CD4-positive, alpha-beta T cell treated with Interferon alpha-2 for 1 hour (primary cell): ENCODE measurements at places on chromosomes 16 and 17.

DNA sequence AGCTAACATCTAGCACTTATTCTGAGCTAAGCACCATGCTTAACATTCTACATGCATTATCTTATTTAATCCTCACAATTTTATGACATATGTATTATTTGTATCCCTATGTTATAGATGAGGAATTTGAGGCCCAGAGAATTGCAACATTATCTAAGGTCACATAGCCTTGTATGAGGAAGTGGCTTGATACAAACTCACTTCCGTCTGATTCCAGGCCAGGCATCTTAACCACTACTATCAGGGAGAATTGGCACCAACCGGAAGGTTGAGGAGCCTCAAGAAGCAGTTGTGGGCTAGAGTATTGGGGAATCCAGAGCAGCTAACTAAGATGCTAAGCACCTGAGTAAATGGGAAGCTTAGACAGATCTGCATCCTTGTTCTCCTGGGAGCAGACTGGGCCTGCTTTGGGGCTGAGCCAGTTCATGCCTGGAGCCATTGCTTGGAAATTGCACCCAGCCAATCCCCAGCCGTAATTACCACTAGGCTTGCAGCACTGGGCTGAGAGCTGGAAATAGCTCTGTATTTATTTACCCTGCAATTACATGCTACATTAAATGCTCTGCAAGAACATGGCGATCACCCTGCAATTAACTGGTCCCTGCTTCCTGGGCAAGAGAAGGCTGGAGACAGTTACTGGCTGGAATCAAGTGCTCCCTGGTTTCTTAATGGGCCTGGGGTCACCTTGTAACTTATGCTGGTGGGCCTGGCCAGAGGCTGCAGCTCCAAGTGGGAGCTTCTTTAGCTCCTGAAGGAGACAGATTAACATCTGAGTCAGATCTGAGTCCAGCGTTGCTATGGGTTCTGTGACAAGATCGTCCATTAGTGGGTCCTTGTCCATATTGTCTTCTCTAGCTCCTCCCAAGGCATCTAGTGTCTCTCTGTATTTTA, 273.1 kb upstream of the CCL2 start:
- no peak for DNase-seq

GRCh38 chr17:61775364-61775763, 88.0 kb downstream of the BRIP1 start:
- no peak for DNase-seq

DNA sequence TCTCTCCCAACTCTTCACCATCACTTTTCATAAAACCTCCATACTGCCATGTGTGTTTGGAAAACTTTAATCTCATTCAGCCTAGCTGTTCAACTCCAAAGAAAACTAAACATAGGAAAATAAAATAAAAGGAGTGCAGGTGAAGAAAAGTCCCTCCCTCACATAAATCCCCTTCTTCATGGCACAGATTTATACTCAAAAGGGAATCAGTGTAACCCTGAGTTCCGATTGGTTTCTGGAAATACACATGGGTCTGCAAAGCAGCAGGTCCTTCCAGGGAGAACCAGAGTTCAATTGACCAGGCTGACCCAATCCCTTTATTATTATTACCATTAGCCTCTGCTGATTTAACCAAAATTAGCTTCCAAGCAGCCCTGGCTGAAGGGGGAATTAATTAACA, 8.9 kb upstream of the HOXB2 start:
- no peak for DNase-seq

DNA sequence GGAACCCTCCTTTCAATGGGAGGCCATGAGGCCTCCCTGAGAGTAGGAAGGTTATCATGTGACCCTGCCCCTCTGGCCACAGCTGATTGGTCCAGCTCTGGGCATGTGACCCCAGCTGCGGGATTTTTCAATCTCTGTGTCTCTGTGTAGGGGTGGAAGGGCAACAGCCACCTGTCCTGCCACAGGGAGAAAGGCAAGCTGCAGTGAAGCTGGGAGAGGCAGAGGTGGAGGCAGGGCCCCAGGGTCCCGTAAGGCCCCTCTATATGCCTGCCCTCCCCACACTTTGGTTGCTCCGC, 10.9 kb downstream of the DNAAF8 start:
- no peak for DNase-seq

GRCh38 chr17:30543456-30543855, 66.2 kb downstream of the GOSR1 start:
- no peak for DNase-seq

DNA sequence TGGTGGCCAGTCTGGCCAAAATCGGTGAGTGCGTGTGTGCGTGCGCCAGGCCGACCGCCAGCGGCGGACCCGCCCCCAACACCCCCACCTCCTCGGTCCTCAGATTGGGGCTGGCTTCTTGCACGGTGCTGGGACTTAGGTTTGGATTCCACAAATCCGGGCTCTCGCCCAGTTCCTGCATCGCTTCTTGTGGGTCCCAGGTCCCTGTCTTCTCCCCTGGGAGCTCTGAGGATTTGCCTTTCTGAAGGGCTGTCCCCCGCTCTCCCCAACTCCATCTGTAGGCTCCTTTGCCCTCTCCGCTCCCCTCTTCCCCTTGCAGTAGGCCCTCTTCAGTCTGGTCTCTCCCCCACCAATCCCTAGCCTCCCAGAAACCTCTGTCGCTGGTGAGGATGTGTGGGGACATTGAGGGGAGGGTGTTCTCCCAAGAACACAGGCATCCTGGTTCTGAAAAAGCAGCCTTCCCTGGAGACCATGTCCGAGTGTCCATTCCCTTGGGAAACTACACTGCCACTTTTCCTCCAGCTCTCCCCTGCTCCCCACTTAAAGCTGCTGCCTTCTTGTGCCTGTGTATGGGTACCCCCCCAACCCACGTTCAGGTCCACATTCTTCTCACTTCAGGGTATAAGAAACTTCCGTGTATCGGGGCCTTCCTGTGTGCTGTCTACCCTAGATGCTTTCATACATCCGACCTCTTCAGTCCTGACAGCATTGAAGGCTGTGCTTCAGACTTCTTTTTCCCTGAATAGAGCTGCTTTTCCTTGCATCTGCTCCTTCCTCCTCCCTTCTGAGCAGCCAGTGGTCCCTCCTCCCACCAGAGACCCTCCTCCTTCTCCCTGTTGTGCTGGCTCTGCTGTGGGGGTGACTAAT, 632 bp downstream of the SLC9A5 start:
- DNase-seq, result no peak

DNA sequence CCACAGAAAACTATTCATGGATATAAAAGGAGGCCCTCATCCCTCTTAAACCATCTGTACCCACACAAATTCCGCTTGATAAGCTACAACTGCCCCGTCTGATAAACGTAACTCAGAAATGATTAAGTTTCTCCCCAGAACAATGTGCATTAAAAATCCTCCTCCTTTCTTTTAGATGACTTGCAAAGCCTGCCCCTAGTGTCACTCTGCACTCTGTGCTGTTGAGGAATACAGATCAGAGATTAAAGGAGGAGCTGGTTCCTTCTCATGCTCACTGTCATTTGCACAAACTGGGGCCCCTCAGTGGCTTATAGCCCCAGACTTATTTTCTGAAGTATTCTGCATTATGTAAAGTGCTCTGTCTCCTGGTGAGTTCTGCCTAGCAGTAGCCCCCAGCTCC, 33.3 kb downstream of the CDRT15 start:
- DNase-seq, result peak; percentile 59

DNA sequence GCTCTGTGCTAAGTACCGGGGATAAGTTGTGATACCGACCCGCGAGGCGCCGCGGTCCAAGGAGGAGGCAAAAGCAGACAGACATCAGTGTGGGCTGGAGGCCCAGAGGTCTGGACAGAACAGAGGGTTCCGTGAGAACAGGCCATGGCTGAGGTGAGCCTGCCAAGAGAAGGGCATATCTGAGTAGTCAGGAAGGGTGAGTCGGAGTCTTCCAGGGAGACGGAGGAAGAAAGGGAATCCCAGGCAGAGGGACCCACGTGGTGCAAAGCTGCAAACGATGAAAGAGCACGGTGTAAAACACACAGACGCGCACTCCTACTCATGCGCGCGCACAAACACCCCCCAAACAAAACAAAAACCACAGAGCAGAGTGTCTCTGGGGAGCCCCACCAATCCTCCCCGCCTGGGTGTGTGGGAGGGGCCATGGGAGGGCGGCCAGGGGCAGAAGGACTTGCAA, 18.1 kb downstream of the RHBDL3 start:
- DNase-seq, result no peak

DNA sequence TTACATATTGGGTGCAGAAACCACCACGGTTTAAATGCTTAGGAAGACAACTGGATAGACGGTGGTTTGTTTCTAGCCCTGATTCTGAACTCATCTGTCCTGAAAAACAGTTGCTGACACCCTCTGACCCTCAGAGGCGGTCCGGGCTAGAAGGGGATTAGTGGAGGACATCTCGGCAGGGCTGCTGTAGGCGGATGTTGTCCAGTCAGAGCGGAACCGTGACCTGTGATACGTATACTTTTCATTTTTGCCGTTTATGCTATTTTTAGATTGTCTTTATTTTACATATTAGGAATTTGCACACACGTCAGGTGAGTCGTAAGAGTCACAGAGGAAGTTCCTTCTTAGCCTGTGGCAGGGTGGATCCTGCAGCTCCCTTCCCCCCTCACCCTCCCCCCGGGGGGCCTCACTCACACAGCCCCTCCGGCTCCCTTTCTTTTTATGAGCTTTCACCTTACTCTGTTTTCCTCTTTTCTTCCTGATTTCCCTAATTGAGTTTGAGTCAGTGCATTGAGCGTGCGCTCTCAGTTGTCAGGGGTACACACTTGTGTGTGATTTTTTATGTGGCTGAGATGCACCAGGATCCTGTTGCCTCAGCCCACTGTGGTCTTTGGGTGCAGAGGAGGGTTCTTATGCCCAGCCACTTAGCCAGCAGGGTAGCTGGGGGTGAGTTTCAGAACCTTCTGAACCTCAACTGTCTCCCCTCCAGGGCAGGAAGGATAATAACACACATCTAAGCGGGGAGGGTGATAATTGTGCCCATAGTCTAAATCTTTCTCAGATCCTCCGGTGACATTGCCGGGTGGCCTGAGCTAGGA, 211.1 kb upstream of the CHMP6 start:
- peak; percentile 30 for DNase-seq

DNA sequence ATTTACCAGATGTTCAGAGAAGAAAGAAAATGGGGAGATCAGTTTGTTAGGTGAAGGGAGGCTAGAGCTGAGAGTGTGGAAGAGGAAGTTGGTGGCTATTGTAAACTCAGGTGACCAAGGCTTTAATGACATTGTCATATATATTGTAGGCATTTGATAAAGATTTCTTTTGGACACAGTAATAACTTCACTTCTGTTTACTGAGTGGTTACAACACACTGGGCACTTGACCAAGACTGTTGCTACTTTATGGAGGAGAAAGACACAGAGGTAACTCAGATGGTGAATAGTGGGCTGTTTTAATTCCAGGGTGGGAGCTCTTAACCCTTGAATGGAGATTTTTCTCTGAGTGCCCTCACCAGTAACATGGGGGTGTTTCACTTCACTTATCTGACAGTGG, 46.0 kb downstream of the TNRC6A start:
- no peak for DNase-seq

DNA sequence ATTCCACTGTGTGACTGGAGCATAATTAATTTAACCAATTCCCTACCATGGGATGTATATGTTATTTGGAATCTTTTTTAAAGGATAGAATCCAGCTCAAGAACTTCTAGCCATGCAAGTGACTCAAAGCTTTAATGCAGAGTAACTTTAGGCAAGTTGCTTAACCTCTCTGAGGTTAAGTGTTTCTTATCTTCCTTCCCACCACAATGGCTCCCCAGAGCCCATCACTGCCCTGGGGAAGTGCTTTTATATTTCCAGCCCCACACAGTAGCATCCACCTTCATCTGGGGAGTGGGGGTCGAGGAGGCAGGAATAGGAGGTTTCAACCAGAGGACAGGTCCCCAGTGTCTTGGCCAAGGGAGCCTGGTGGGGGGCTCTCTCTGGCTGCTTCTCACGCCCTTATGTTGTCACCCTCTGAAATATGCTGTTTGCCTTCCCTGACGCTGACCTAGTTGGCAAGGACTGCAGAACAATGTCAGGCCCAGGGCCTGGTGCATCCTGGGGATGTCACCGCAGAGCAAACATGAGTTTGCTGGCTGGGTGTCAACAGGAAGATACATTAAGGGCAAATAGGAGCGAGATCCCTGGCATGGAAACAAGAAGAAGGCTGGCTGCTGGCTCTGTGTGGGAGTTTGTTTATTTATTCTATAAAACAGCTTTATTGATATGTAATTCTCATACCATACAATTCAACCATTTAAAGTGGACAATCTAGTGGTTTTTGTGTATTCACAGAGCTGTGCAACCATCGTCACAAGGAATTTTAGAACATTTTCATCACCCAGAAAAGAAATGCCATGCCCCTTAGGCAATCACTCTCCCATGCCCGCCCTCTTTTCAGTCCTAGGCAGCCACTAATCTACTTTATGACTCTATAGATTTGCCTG, 46.6 kb upstream of the WSB1 start:
- DNase-seq, result no peak

DNA sequence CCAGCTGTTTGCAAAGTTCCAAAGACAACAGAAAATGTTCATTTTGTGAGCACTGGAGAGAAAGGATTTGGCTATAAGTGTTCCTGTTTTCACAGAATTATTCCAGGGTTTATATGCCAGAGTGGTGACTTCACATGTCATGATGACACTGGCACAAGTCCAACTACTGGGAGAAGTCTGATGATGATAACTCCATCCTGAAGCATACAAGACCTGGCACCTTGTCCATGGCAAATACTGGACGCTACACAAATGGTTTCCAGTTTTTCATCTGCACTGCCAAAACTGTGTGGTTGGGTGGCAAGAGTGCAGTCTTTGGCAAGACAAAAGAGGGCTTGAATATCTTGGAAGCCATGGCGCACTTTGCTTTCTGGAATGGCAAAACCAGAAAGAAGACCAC, 385.0 kb downstream of the CDH11 start:
- no peak for DNase-seq

- DNase-seq, result no peak
These were observed 9.6 kb upstream of the BRD7 start for GRCh38 chr16:50378417-50378816.

GRCh38 chr17:15083225-15083624, 181.9 kb downstream of the PMP22 start:
- DNase-seq, result no peak

DNA sequence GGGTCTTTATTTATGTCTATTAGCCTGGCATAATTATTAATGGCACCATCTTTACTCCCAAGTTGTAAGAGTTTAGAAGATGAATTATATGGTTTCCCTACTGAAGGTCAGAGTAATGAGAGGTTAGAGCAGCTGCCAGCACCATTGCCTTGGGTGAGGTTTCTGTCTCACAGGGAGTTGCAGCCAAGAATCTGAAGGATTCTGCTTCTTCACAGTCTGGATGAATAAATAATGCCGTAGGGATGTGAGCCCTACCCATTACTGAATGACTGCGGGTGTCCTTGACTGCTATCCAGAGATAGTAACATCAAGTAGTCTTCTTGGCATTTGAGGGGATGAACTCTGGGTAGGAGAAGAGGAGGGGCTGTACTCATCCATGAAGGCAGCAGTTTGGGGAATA, 52.8 kb upstream of the SMIM36 start:
- DNase-seq, result no peak

DNA sequence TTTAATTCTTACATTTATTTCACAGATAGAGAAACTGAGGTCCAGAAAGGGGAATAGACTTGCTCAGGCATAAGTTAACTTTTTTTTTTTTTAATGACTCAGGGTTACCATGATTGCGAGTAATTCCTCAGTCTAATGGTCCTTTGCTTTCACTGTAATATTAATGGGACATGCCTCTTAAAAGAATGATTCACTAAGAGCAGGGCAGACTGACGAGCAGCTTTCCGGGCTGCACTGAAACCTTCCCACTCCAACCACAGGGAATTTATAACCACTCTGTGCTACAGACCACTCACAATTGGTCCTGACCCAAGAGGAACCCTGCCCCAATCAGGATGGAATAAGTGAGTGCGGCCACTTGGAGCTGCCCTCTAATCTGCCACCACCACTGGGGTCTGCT, 5.7 kb downstream of the HOXB2 start:
- DNase-seq, result no peak
